ENCODE measurements at places on chromosomes 5 and 9.
A peak's percentile ranks its signal among the peaks of the same experiment; 100 is the strongest.

GRCh38 chr5:80192507-80193241 lies 63.2 kb downstream of the SERINC5 start:
- no peak for DNase-seq

DNA sequence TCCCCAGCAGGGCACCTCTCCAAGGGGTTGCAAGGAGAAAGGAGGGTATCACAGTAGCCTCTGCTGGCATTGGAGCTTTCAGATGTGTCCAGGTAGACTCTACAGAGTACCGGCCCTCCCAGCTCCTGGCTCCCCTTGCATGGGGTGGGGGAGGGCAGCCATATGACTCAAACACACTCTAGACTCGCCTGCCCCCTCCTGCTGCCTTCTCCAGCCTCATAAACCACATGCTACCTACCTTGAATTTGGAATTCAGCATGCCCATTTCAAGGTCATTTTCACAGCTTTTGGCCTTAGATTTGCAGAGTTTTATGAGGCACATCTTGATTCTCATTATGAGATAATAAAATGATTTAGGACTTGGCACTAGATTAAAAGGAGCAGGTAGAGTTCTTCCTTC lies 32.8 kb upstream of the SMIM32 start:
- no peak for DNase-seq

- no peak for DNase-seq
Observed at GRCh38 chr5:159504857-159505304, 174.6 kb upstream of the IL12B start.

- peak; percentile 49 for DNase-seq
Observed at GRCh38 chr5:141484641-141485311, at the start of gene PCDHGC4. PCDHGC4 (plus strand) TSS chr5:141485030; CDS start chr5:141485174, 144 bp downstream.

DNA sequence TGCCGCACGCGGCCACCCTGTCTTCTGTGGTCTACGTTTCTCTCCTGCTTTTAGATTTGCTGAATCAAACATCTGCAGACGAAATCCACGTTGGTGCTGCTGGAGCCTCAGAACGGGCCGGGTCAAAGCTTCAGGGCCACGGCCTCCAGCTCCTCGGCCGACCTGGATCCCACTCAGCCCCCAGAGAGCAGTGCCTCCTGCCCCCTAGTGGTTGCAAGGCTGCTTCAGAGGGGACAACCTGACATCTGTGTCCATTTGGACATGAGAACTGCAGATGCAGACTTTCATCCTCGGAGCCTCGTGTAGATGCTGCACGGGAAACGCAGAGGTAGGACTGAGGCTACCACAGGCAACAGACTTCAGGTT lies 23.0 kb upstream of the SLC6A3 start:
- DNase-seq: peak; percentile 35

DNA sequence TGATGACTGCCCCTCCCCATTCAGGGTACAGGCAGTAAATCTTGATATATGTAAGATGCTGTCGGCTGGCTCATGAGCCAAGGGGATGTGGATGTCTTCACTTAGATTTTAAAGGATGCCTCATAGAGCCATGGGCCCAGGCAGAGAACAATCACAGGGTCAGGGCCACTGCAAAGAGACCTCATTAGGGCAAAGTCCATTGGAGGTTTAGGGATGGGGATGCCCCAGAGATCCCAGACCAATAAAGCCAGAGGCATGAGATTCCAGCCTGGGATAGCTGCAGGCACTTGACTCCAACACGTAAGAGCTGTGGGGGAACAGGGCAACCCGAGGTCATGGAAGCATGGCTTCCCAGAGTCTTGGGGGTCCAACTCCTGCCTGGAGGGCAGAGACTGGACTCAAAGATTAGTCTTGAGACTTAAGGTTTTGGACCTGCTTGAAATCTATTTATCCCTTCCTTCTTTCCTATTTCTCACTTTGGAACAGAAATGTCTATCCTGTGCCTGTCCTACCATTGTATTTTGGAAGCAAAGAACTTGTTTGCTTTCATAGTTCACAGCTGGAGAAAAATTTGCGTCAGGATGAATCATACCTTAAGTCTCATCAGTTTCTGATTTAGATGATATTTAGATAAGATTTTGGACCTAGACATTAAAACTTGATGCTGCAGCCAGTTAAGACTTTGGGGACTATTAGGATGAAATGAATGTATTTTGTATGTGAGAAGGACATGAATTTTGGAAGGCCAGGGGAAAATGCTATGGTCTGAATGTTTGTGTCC lies 101.3 kb upstream of the ADRA1B start:
- no peak for DNase-seq

- DNase-seq: no peak
Observed at GRCh38 chr9:76707510-76707909, 56.7 kb upstream of the PCA3 start.

DNA sequence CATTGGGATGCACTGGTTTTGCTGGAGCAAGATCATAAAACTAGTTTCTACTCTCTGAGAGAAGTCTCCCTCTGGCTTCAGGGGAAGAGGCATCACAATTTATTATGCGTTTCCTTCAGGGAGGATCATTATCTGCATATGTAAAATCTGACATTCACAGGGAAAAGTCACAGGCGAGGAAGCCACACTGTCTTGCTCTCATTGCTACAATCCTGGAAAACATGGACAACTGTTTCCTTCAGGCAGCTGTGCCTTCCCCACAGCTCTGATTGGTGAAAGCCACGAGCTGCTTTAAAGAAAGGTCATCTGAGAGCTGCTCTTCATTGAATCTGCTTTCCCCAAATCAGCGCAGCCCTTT lies 397.8 kb downstream of the MED10 start:
- DNase-seq: no peak

- no peak for DNase-seq
Observed at GRCh38 chr5:119322948-119323537, 32.8 kb upstream of the TNFAIP8 start.

DNA sequence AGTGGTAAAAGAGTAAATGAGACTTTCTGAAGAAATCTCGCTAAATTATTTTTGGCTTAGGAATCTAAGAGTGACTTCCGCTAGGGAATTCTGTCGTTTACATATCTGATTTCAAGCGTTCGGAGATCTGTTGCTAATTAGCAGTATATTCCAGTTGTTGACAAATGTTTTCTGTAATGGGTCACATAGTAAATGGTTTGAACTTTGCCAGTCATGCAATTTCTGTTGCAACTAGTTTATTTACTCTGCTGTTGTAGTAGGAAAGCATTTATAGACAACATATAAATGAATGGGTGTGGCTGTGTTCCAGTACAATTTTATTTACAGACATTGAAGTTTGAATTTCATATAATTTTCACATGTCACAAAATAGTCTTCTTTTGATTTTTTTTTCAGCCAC lies 57.4 kb upstream of the JAK2 start:
- no peak for DNase-seq

- DNase-seq: no peak
Observed at GRCh38 chr9:84394036-84394435, 53.5 kb upstream of the SLC28A3 start.

DNA sequence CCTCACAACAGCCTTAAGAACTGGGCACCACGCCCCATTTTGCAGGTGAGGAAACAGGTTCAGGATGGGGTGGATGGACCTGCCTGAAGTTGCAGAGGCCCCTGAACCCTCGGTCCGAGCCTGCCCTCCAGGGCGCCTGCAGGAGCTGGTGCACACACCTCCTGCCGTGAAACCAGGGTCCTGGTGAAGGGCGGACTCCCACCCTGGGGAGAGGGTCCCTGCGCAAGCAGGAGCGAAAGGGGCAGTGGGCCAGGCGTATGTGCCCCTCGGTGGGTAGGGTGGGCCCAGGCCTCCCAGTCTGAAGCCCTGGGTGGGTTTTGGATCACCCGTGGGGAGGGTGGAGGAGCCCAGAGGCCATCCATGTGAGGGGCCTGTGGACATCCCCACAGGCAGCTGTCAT lies 37.9 kb downstream of the HK3 start:
- DNase-seq: no peak

DNA sequence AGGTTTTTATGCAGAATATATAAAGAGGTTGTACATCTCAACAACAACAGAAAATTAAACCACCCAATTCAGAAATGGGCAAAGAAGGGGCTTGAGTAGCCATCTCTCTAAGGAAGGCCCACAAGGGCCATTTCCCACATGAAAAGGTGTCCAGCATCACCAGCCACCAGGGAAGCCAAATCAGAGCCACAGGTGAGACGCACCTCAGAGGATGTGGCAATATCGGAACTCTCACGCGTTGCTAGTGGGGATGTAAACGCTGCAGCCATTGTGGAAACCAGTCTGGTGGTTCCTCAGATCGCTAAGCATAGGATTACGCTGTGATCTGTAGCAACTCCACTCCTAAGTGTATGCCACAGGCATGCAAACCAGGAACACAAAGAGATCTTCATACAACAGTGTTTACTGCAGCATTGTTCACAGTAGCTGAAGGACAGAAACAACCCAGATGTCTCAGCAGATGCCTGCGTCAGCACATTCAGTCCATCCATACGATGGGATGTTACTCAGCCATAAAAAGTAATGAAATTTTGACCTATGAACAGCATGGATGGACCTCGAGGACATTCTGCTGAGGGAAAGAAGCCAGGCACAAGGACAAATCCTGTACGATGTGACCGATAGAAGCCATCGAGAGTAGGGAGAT lies 84.3 kb upstream of the CACNA1B start:
- DNase-seq: no peak

- DNase-seq: no peak
Observed at GRCh38 chr5:102421647-102422046, 77.2 kb downstream of the SLCO6A1 start.

GRCh38 chr5:129858131-129858675 lies 46.1 kb upstream of the CHSY3 start:
- no peak for DNase-seq

DNA sequence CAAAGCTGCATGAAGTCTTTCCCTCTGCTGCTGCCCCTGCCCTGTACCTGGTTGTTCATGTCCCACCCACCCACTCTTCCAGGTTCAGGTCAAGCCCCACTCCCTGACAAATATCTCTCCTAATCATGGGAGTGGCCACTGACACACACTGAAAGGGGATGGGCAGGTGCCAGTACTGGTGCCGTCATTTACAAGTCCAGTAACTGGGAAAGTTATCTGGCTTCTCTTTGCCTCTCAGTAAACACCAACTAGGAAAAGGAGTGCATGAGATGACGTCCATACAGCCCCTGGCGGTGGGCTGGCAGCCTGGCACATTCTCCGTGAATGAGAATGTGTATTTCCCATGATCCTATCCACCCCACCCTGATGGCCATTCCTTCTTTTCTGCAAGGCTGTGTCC lies 225.2 kb downstream of the FSTL4 start:
- no peak for DNase-seq

- DNase-seq: no peak
Observed at GRCh38 chr5:132046880-132047299, 13.6 kb upstream of the IL3 start.

DNA sequence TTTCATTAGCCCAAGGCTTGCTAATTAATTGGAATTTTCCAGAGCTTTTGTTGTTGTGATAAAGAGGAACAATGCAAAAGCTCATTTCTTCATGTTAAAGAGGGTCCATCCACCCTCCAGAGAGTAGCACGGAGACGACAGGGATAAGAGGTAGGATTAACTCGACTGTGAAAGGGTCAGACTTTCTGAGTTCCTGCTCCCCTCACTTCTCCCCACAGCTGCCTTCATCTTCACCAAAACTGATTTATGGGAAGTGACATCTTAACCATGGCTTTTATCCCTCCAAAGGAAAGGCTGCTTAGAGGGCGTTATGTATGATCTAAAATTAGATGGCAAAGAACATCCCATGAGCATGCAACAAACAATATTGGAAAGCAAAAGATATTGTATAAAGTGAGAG lies 135.5 kb downstream of the GLIS3 start:
- no peak for DNase-seq

GRCh38 chr9:120983259-120983837 lies 56.8 kb upstream of the TRAF1 start:
- no peak for DNase-seq

- no peak for DNase-seq
Observed at GRCh38 chr5:76732405-76733048, 16.6 kb downstream of the F2R start.

DNA sequence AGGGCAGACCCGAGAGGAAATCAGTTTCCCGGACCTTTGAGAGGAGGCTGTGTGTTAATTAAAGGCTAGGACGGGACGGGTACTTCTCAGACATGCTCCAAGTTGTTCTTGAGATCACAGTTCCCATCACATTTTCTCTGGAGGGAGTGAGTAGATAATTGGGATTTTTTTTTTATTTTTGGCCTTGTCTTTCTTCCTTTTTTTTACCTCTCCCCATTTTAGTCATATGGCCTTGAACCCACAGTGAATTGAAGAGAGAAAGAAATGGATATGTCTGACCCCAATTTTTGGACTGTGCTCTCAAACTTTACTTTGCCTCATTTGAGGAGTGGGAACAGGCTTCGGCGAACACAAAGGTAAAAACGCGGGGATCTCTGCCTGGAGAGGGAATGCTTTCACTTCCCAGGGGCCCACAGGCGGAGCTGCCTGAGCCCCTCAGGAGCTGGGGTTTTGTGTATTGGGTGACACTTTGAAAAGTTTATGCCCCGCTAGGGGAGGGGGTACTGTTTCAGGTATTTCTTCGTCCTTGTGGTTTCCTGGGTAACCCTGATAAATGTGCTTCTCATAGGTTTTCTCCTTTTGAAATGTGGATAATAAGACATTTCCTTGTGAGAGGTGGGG lies 191.8 kb downstream of the CD180 start:
- DNase-seq: no peak

DNA sequence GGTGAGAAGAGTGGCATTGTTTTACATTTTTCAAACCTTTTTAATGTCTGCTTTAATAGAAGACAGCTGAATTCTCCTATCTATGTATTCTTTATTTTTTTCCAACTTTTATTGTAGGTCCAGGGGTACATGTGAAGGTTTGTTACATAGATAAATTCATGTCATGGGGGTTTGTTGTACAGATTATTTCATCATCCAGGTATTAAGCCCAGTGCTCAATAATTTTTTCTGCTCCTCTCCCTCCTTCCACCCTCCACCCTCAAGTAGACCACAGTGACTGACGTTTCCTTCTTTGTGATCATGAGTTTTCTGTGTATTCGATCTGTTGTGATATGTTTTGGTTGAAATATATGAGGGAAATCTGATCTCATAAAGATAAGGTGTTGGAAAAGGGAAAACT lies 1.7 kb upstream of the SREK1 start:
- DNase-seq: no peak

DNA sequence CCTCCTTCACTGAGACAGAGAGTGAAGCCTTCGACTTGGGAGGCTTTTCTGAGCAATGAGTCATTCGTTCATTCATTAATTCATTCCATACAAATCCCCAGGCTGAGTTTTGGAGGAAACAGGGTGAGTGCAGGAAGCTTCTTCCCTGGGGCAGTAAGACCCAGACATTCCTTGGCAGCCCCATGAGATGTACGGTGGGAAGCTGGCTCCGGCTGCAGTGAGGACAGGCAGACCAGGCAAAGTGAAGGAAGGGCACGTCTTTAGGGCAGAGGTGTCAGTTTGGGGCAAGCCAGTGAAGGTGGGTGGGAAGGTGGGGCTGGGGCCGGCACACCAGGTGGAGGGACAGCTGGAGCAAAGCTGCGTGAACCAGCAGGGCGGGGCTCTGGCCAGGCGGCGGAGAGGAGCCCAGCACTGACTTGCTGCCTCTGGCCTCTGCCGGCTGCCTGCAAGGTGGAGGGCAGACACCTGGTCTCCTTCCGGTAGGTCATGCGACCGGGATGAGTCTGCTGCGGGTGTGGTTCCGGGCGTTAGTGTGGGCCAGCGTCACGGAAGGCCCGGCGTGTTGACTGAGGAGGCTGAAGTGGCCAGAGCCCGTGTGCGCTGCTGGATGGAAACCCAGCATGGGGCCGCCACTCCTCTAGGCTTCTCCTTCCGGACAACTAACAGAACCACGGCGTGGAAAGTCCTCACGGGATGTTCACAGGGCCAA lies 16.6 kb downstream of the OLFM1 start:
- no peak for DNase-seq

All from progenitor cell of endocrine pancreas (in vitro differentiated cells).